Thymus (tissue), 14 donors: ENCODE measurements at places on chromosomes 2 and 18.

GRCh38 chr2:164655336-164655735 is 34.1 kb upstream of the GRB14 start:
- no peaks in the 10 kb centered on the region for H3K4me1 ChIP-seq
- H3K36me3 ChIP-seq = no peaks in the 10 kb centered on the region
- no peak for DNase-seq
- H3K27me3 ChIP-seq = no peaks in the 10 kb centered on the region
- H3K4me3 ChIP-seq = no peak overlapping the region

DNA sequence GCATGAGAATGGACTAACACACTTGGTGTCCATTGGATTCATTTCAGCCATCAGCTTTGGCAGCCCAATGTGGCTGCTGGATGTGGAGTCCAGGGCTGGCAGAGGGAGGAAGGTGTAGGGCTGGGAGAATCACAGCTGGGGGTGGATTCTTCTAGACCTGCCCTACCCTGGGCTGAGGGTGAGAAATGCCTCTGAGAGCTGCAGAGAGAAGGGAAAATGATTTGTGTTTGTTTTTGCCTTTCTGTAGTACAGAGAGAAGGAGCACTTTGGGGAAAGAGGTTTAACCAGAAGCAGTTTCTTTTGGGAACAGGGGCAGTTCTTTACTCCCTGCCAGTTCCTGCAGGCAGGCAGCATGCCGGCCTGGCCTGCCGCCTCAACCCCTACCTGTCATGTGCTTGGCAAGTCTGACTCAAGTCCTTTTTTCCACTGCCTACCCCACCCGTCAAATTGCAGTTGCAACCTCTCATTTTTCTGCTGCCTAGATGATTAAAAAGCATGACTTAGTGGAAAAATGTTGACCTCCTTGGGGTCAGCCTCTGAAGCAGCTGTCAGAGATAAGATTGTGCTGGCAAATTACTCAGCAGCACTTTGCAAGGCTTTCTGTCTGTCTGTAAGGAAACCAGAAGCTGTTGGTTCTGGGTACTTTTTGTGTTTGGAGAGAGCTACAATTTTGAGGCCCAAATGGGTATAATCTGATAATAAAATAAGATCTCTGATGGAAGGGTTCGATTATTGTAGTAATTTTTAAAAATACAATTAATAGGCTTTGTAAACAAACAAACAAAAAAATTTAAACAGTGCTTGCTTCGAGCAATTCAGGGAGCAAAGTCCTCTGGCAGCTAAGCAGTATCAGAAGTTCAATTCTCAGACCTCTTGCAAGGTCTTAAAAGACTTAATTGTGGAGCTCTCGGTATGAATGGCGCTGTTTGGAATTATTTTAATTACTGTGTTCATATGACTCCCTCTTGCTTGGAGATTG is 21.7 kb downstream of the LBH start:
- peak overlapping the region; percentile 79 for H3K27ac ChIP-seq
- H3K4me3 ChIP-seq = no peak overlapping the region
- peaks cover 85% of the 10 kb centered on the region for H3K4me1 ChIP-seq
- no peaks in the 10 kb centered on the region for H3K27me3 ChIP-seq
- peaks cover 32% of the 10 kb centered on the region for H3K36me3 ChIP-seq
- DNase-seq = peak; percentile 72

DNA sequence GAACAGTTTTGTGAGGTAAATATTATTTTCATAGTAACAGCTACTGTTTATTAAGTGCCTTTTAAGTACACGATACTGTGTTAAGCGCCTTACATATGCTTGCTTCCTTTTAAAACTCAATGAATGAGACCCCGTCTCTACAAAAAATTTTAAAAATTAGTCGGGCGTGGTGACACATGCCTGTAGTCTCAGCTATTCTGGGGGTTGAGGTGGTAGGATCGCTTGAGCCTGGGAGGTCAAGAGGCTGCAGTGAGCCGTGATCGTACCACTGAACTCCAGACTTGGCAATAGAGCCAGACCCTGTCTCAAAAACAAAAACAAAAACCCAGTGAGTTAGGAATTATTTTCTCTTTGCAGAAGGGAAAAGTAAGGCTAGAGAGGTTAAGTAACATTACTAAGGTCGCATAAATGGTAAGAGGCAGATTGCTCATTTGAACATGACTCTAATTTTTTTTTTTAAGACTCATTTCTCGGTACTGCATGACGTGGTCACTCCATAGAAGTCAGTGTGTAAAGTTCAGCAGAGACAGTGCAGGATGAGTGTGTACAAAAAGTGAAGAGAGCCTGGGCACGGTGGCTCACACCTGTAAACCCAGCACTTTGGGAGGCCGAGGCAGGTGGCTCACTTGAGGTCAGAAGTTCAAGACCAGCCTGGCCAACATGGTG is 1.1 kb downstream of the METAP1D start:
- no peak overlapping the region for H3K27ac ChIP-seq
- no peak for DNase-seq
- peaks cover 9% of the 10 kb centered on the region for H3K27me3 ChIP-seq
- no peak overlapping the region for H3K4me3 ChIP-seq

DNA sequence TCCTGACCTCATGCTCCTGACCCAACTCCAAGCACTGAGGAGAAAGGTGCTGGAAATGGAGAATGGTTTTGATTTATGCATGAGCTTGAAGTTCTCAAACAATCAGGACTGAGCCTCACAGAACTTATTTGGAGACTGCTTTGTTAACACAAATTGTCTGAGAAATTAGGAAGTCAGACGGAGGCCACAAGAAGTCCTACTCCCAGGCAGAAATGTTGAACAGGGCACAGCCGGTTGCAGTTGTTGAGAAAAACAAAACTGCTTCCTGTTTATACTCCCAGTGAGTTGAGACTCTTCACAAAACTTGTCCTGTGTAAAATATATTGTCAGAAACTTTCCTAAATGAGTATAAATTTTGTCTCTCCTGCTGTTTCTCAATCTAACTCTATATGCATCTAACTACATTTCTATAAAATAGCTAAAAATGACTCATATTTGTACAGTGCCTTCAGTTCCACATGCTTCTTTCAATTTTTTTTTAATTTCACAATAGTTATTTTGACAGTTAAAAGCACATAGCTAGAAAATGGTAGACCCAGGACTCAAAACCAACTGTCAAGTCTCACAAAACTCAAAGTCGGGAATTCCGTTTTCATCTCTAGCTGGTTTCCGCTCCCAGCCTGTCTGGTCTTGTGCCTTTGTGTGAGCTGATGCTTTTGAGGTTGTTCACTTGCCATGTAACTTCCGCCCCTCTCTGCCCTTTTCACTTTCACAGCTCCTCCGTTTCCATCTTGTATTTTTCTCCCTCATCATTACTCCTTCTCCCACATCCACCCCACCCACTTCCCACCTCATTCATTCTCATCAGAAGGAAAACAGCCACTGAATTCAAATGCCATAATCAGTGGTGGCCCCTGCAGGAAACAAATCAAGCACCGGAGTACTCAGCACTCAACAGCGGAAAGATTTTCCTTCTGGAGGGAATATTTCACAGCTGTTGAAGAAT is 215.0 kb downstream of the SUCLG1 start:
- no peaks in the 10 kb centered on the region for H3K27me3 ChIP-seq
- H3K4me1 ChIP-seq = no peaks in the 10 kb centered on the region
- no peak for DNase-seq

GRCh38 chr2:63792530-63792929 is 49.2 kb upstream of the UGP2 start:
- no peak overlapping the region for H3K27ac ChIP-seq
- H3K4me3 ChIP-seq = no peak overlapping the region
- H3K27me3 ChIP-seq = no peaks in the 10 kb centered on the region
- no peak for DNase-seq
- H3K4me1 ChIP-seq = no peaks in the 10 kb centered on the region

DNA sequence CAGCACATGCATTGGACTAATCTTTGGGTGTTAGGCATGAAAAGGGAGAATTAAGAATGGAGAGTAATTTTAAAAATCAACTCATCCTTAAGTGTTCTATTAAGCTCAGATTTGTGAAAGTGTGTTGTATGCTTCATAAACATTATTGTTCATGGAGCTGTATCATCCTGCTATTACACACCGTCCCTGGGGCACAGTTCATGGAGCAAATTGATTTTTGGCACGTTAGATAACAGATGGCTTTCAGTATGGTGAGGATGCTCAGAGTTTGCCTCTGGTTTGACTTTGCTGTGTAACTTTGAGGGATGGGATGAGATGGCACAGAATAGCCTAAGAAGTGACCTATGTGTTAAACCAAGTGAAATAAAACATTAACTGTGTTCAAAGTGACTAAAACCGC is 97.1 kb downstream of the MGAT5 start:
- H3K4me1 ChIP-seq = no peaks in the 10 kb centered on the region
- peaks cover 41% of the 10 kb centered on the region for H3K36me3 ChIP-seq
- no peaks in the 10 kb centered on the region for H3K27me3 ChIP-seq
- DNase-seq = no peak
- H3K4me3 ChIP-seq = no peak overlapping the region

- no peaks in the 10 kb centered on the region for H3K27me3 ChIP-seq
- no peak overlapping the region for H3K4me3 ChIP-seq
- no peaks in the 10 kb centered on the region for H3K36me3 ChIP-seq
These were observed 111.1 kb upstream of the B3GNT2 start for GRCh38 chr2:62084801-62085200.

GRCh38 chr2:43051338-43051737 is 175.1 kb downstream of the ZFP36L2 start:
- no peak overlapping the region for H3K4me3 ChIP-seq
- no peak overlapping the region for H3K27ac ChIP-seq
- no peaks in the 10 kb centered on the region for H3K27me3 ChIP-seq
- DNase-seq = no peak
- peaks cover 79% of the 10 kb centered on the region for H3K4me1 ChIP-seq
- no peaks in the 10 kb centered on the region for H3K36me3 ChIP-seq

- no peaks in the 10 kb centered on the region for H3K27me3 ChIP-seq
- peaks cover 22% of the 10 kb centered on the region for H3K36me3 ChIP-seq
- H3K27ac ChIP-seq = no peak overlapping the region
- peaks cover 10% of the 10 kb centered on the region for H3K4me1 ChIP-seq
- DNase-seq = peak; percentile 75
These were observed 6.2 kb downstream of the INSIG2 start for GRCh38 chr2:118094503-118094902.

- no peak overlapping the region for H3K27ac ChIP-seq
- H3K27me3 ChIP-seq = peaks cover 2% of the 10 kb centered on the region
- H3K36me3 ChIP-seq = no peaks in the 10 kb centered on the region
These were observed 82.5 kb downstream of the GBX2 start for GRCh38 chr2:236085647-236086046.

DNA sequence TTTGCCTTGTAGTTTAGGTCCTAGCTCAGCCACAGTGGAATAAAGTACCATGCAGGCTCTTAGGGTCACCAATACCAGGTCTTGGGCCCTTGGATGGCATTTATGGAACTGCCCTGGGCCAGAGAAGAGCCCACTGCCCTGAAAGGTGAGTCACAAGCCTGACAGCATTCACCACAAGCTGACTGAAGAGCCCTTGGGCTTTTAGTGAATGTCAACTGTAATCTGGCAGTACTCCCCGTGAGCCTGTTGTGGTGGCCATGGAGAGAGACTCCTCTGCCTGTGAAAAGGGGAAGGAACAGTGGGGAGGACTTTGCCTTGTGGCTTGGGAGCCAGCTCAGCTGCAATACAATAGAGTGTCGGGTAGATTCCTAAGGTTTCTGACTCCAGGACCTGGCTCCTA is 1389.7 kb downstream of the DSC3 start:
- no peak for DNase-seq
- H3K36me3 ChIP-seq = no peaks in the 10 kb centered on the region
- no peak overlapping the region for H3K4me3 ChIP-seq
- H3K27ac ChIP-seq = no peak overlapping the region
- H3K27me3 ChIP-seq = no peaks in the 10 kb centered on the region

GRCh38 chr2:127415593-127416505 is 2.4 kb upstream of the PROC start:
- no peaks in the 10 kb centered on the region for H3K27me3 ChIP-seq
- H3K4me3 ChIP-seq = peak overlapping the region; percentile 48
- H3K36me3 ChIP-seq = no peaks in the 10 kb centered on the region
- H3K4me1 ChIP-seq = peaks cover 20% of the 10 kb centered on the region
- DNase-seq = no peak

DNA sequence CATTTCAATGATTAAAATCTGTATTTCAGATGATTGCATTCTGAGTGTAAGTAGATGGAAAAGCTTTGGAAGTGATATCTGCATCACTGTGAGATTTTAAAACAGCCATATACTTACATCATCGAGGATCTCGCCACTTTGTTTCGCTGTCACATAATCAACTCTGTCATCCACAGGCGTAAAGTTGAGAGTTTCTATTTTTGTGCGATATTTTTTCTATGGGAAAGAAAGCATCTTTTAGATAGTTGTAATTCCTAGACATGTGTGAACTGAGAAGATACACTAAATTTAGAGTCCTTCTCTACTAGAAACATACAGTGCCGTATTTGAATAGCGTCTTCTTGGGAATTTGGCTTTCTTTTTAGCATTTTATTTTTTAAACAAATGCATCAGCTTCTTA is 158.8 kb downstream of the RIF1 start:
- no peaks in the 10 kb centered on the region for H3K36me3 ChIP-seq
- H3K4me1 ChIP-seq = no peaks in the 10 kb centered on the region
- H3K27me3 ChIP-seq = no peaks in the 10 kb centered on the region
- no peak for DNase-seq

- no peaks in the 10 kb centered on the region for H3K36me3 ChIP-seq
- no peak overlapping the region for H3K4me3 ChIP-seq
- H3K4me1 ChIP-seq = no peaks in the 10 kb centered on the region
- no peaks in the 10 kb centered on the region for H3K27me3 ChIP-seq
- H3K27ac ChIP-seq = no peak overlapping the region
These were observed 198.6 kb upstream of the STK17B start for GRCh38 chr2:196369967-196370366.

GRCh38 chr2:179884193-179884592 is 22.8 kb upstream of the ZNF385B start:
- no peaks in the 10 kb centered on the region for H3K27me3 ChIP-seq
- no peak overlapping the region for H3K4me3 ChIP-seq
- no peaks in the 10 kb centered on the region for H3K36me3 ChIP-seq
- H3K27ac ChIP-seq = no peak overlapping the region

GRCh38 chr2:48754874-48755273 is 650 bp downstream of the LHCGR start:
- no peaks in the 10 kb centered on the region for H3K4me1 ChIP-seq
- no peaks in the 10 kb centered on the region for H3K36me3 ChIP-seq
- no peak overlapping the region for H3K27ac ChIP-seq

DNA sequence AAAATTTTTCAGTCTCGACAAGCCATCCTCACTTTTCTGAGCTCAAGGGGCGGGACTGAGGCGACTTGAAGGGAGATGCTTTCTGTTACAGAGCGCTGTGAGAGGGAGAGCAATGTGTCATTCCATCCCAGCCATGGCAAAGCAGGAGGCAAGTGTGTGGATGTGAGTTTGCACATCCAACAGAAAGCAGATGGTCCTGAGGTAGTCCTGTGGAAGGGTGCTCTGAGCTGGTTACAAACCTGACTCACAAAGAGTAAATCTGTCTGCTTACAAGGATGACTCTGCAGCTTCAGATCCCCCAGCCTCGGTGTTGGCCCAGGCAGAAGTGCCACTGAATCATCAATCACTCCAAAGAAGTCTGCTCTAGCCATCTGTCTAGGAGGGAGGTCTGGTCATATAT is 482.0 kb upstream of the DCC start:
- no peak overlapping the region for H3K27ac ChIP-seq
- H3K4me3 ChIP-seq = no peak overlapping the region
- H3K36me3 ChIP-seq = no peaks in the 10 kb centered on the region
